Upper lobe of left lung (tissue), 6 donors: ENCODE measurements at places on chromosomes 4 and X. TPM values are rescaled to one million over a fixed set of nuclear protein-coding genes. Genes with fewer than 3 reads are reported as not detected.

GRCh38 chr4:82430964-82431745 lies 765 bp downstream of the ENOPH1 start:
- H3K36me3 ChIP-seq = peaks cover 12% of the 10 kb centered on the region
- H3K4me1 ChIP-seq = peaks cover 33% of the 10 kb centered on the region
- H3K27me3 ChIP-seq = no peaks in the 10 kb centered on the region

Gene SLC16A2
- total RNA-seq = 3.1 TPM

Gene RENBP
- 32.8 TPM for total RNA-seq

DNA sequence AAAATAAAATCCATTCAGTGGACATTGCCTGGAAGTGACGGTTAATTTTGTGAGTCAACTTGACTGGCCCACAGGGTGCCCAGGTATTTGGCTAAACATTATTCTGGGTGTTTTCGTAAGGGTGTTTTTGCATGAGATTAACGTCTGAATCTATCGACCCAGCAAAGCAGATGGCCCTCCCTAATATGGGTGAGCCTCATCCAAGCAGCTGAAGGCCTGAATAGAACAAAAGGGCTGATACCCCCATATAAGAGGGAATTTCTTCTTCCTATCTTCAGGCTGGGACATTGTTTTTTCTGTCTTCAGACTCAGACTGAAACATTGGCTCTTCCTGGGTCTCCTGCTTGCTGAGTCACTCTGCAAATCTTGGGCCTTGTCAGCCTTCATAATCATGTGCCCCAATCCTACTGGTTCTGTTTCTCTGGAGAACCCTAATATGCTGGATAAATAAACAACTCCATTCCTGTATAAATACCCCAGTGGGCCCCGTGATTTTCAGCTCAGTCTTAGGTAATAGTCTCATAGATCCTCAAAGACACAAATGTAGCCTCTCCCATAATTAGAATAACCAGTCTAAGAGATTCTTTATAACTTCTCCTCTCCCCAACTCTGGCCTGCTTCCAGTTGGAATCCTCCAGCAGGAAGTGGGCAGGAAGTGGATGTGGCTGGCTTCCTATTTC lies 33.1 kb upstream of the DDX3X start:
- H3K4me3 ChIP-seq = no peak overlapping the region
- H3K36me3 ChIP-seq = no peaks in the 10 kb centered on the region
- no peak overlapping the region for H3K27ac ChIP-seq
- DNase-seq = no peak
- no peaks in the 10 kb centered on the region for H3K27me3 ChIP-seq

DNA sequence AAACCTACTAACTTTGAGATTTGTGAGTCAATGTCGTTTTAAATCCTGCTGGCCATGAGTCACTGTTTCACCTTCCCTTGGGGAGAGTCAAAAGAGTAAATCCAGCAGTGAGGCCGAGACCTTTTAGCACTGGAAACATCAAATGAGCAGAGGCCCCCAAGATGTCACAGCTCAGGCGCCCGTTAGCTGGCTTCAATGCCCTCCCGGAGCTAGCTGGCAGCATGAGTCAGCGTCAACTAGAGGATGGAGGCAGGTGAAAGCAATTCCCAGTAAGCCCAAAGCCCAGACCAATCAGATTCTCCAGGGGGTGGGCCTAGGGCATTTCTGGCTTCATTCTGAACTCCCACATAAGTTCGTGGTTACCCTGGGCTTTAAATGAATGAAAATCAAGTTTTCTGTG lies 170.9 kb downstream of the CLCN4 start:
- no peak overlapping the region for H3K27ac ChIP-seq
- no peaks in the 10 kb centered on the region for H3K4me1 ChIP-seq
- DNase-seq = no peak
- no peak overlapping the region for H3K4me3 ChIP-seq
- no peaks in the 10 kb centered on the region for H3K36me3 ChIP-seq
- no peaks in the 10 kb centered on the region for H3K27me3 ChIP-seq

Gene TBC1D9
- total RNA-seq = 37.7 TPM

GRCh38 chr4:8836664-8837171 lies 34.9 kb downstream of the HMX1 start:
- no peaks in the 10 kb centered on the region for H3K27me3 ChIP-seq
- DNase-seq = peak; percentile 38
- no peak overlapping the region for H3K27ac ChIP-seq

Gene PWWP3B
- total RNA-seq = not detected

Gene APLN
- 1.7 TPM for total RNA-seq

Gene CYLC1
- not detected for total RNA-seq

Gene PNMA6F
- total RNA-seq = not detected

- peaks cover 13% of the 10 kb centered on the region for H3K4me1 ChIP-seq
- H3K27ac ChIP-seq = no peak overlapping the region
- H3K36me3 ChIP-seq = no peaks in the 10 kb centered on the region
- H3K27me3 ChIP-seq = no peaks in the 10 kb centered on the region
- no peak overlapping the region for H3K4me3 ChIP-seq
- DNase-seq = no peak
Measured at GRCh38 chr4:87848622-87849351, 16.0 kb downstream of the MEPE start.

DNA sequence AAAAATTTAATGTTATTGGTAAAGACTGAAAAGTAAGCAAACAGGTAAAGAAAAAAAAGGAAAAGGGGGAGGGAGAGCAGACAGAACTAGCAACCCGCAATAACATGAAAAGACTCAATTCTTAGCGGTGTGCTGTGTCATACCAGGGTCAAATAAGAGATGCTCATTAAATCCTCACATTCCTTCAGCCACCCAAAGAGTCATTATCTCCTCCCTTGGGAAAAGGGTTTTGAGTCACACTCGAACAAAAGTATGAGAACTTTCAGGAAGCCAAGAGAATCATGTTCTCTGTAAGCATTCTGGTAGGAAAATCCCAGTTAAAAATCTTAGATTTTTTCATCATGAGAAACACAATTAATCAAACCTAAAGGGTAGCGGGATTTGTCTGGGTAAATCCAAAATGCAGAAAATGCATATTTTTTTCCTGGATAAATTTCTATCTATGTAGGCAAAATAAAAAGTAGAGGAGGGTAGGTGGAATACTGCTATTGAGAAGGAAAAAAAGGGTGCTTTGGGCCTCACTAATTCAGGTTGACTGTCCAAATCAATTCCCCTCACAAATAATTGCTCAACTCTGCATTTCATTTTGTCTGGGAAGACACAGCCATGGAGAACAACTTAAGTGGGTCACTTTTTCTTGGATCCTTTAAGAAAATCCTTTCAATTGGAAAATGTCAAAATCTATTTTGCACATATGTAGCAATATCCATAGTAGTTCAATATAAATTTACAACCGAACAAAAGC lies 23.2 kb downstream of the TNIP3 start:
- H3K27ac ChIP-seq = no peak overlapping the region
- H3K4me3 ChIP-seq = no peak overlapping the region

Gene CCKAR
- not detected for total RNA-seq

DNA sequence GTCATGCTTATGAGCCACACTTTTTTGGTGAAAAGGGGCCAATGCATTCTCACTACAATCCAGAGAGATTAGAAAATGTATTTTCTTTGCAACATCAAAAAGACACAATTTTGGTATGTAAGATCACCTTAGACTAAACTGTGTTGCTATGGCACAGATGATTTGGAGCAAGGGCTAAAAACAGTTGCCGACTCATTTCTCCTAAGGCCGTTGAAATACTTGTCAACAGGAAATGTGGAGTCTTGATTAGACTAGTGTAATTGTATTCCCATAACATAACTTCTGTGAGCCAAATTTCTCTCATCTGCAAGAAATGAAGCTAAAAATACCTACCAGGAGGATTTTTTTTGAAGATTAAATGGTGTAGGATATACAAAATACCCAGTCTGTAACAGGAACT lies 2547.7 kb downstream of the ARAP2 start:
- H3K4me3 ChIP-seq = no peak overlapping the region
- no peak for DNase-seq
- no peaks in the 10 kb centered on the region for H3K27me3 ChIP-seq
- no peaks in the 10 kb centered on the region for H3K4me1 ChIP-seq

GRCh38 chrX:71291381-71291780 lies 7.9 kb downstream of the NONO start:
- H3K36me3 ChIP-seq = peaks cover 48% of the 10 kb centered on the region
- no peak overlapping the region for H3K27ac ChIP-seq
- DNase-seq = no peak
- H3K4me1 ChIP-seq = no peaks in the 10 kb centered on the region
- no peak overlapping the region for H3K4me3 ChIP-seq

DNA sequence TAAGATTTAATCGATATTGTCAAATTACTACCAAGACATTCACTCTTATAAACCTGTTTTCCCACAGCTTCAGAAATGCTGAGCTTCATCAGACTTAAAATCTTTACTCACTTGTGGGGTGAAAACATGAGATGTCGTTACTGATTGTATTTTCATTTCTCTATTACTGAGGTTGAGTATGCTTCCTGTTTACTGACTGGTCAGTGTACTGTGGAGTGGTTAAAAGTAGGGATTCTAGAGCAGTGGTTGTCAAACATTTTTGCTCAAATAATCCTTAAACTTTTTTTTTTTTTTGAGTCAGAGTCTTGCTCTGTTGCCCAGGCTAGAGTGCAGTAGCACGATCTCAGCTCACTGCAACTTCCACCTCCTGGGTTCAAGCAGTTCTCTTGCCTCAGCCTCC lies 50.3 kb downstream of the NSUN7 start:
- no peak for DNase-seq
- no peak overlapping the region for H3K4me3 ChIP-seq
- no peak overlapping the region for H3K27ac ChIP-seq
- no peaks in the 10 kb centered on the region for H3K27me3 ChIP-seq
- no peaks in the 10 kb centered on the region for H3K36me3 ChIP-seq
- no peaks in the 10 kb centered on the region for H3K4me1 ChIP-seq

- no peak overlapping the region for H3K27ac ChIP-seq
- no peaks in the 10 kb centered on the region for H3K4me1 ChIP-seq
- DNase-seq = no peak
- H3K4me3 ChIP-seq = no peak overlapping the region
- H3K36me3 ChIP-seq = no peaks in the 10 kb centered on the region
Measured at GRCh38 chr4:164503874-164504273, 250.1 kb upstream of the SMIM31 start.

DNA sequence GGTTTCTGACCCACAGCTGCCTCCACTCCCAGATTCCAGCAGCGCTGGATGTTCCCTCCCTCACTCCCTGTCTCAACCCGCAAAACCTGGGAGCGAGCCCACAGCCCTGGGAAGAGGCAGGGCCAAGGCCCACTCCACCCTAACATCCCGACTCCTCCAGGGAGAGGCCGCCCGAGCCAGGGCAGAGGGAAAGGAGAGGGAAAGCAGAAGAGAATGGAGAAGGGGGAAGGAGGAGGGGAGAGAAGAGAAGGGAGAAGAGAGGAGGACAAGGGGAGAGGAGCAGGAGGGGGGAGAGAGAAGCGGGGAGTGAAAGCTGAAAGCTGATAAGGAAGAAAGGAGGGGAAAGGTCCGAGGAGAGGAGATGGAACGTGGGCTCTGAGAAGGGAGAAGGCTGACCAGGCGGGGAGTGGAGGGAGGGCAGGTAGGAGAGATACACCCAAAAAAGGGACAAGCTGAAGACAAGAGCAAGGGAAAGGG lies 120.2 kb upstream of the PJA1 start:
- no peak overlapping the region for H3K27ac ChIP-seq
- no peaks in the 10 kb centered on the region for H3K27me3 ChIP-seq
- H3K36me3 ChIP-seq = no peaks in the 10 kb centered on the region
- peak overlapping the region; percentile 27 for H3K4me3 ChIP-seq
- DNase-seq = no peak

DNA sequence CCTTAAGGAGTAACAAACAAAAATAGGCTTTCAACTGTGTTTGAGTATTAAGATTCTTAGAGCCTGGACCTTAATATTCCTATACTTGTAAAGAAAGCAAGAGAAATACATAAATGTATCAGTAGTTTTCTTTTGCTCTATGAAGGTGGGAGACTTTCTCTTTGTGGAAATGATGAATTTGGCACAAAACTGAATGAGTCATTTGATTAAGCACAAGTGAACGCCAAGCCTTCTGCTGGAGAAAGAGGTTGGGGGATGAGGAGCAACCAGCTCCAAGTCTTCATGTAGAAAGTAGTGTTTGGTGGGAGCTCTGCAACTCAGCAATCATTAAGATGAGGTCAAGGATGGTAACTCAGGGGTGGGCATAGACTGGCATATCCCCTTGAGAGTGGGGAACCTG lies 49.6 kb downstream of the MEPE start:
- H3K27me3 ChIP-seq = no peaks in the 10 kb centered on the region
- H3K36me3 ChIP-seq = no peaks in the 10 kb centered on the region
- H3K4me1 ChIP-seq = no peaks in the 10 kb centered on the region
- no peak for DNase-seq
